ENCODE measurements at places on chromosomes 1 and 21.

DNA sequence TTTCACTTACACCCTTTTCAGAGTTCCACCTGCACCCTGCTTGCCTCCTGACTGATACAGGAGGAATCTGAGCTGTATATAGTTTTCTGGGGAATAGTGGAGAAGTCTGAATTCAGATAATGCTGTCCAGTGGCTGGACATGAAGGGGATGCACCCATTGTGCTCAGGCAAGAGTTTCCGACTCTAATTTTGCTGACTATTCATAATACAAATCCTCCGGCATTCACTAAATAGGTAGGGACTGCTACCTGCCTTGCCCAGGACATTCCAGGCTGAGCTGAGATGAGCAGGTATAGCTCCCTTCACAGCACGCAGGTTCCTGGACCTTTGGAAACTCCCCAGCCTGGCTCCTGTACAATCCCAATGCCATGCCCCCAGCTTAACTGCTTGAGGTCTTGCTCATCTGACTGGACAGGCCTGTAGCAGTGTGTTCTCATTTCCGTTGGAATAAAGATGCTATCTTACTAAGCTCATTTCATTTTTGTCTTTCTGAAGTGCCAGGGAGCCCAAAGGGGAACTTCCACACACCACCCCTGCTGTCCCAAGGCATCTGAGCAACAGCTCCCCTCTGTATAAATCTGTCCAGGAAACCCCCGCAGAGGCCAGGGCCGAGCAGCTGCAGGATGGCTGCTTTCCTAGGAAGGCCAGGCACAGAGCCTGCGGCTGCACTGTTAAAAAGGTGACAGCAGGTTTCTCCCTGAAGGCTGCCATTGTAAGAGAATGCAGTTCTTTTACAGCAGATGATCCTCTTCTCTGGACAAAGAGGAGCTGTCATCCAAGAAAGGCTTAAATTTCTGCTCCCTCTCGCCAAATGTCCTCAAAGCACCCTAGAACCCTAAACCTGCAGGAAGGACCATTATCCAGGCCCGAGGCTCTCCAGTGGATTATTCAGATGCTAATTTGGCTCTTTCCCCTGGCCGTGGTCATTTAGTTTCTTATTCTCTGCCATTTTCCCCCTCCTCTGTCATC lies 21.7 kb upstream of the VASH2 start:
- DNase-seq = no peak

DNA sequence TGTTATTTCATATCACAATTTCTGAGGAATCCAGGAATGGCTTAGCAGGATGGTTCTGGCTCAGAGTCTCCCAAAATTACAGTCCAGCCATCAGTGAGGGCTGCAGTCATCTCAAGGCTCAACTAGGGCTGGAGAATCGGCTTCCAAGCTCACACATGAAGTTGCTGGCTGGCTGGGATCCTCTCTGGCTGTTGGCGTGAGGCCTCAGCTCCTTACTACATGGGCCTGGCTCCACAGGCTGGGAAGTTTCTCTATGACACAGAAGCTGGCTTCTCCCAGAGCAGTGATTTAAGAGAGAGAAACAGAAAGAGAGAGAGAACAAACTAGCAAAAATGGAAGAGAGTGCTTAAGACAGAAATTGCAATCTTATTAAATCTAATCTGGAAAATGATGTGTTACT lies 38.8 kb upstream of the RGS8 start:
- no peak for DNase-seq

- no peak for DNase-seq
Observed at GRCh38 chr1:8712413-8713231, 104.8 kb downstream of the RERE start.

- DNase-seq = no peak
Observed at GRCh38 chr1:201285846-201286245, 2.5 kb downstream of the PKP1 start.

DNA sequence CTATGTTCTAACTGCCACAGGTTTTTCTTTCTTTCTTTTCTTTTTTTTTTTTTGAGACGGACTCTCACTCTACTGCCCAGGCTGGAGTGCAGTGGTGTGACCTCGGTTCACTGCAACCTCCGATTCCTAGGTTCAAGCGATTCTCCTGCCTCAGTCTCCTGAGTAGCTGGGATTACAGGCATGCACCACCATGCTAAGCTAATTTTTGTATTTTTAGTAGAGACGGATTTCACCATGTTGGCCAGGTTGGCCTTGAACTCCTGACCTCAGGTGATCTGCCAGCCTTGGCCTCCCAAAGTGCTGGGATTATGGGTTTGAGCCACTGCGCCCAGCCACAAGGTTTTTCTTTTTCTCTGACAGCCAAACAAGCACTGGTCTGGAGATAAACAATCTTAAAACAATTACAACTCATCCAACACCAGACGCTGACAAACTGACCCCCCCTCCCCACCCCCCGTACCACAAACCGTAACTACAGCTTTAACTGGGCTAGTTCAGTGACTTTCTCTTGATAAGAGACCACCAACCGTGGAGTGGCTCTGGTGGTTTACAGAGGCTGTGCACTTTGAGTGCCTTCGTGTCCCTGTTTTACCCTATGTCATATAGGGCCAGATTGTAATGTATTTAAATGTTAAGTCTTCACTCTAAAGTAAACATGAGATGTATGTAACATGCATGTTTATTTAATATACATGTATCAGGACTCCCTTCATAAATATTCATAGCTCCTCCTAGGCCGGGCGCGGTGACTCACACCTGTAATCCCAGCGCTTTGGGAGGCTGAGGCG lies 19.5 kb upstream of the PUM1 start:
- DNase-seq = no peak

- DNase-seq = no peak
Observed at GRCh38 chr1:94425821-94426484, 7.8 kb downstream of the ABCD3 start.

- DNase-seq = no peak
Observed at GRCh38 chr1:106749491-106749890, 307.0 kb upstream of the PRMT6 start.

DNA sequence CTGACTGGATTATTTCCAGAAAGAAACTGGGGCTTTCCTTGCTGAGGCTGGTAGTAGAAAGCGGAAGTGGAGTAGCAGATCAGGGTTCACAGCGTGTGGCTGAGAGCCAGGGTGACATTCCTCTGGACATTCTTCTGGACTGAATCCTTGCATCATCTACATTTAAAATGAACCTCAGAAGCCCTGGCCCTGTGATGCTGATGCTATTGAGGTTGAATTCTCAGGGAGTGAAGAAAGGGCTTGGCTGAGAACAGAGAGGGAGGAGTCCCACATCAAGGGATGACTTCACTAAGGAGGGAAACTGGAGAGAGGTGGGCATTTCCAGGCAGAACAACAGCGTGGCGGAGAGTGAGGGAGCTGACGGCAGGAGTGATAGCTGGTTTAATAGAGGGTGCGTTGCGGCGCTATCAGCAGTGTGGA lies 102.3 kb upstream of the LMO4 start:
- DNase-seq = no peak

- DNase-seq = no peak
Observed at GRCh38 chr1:41806472-41807155, 112.1 kb downstream of the HIVEP3 start.

DNA sequence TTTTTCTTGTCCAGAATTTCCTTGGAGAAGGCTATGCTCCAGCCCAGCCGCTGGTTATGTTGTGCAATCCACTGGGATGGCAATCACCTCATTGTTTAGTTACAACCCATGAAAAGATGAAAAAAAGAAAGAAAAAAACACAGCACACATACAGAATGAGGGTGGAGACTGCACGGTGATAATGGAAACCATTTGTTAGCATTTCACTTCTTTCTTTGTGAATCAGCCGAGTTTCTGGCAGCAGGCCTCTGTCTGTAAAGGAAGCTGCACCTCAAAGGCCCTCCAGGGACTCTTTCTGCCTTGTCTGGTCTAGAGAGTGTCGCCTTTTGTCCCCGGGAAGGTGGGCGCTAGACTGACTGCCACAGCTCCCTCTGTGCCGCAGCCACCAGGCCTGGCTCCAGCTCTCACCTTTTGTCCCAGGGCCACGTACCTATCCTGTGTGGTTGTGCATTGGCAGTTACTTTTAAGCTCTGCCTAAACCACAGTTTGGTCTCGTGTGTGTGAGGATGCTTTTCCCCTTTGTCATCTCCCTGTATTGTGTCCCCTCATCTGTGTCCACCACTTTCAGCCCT lies 35.6 kb downstream of the NGF start:
- no peak for DNase-seq

- no peak for DNase-seq
Observed at GRCh38 chr1:17914987-17915386, 159.9 kb downstream of the ACTL8 start.

- no peak for DNase-seq
Observed at GRCh38 chr1:88697503-88697902, 13.4 kb downstream of the PKN2 start.

- DNase-seq = no peak
Observed at GRCh38 chr1:15178571-15179484, 25.3 kb downstream of the TMEM51 start.

- no peak for DNase-seq
Observed at GRCh38 chr1:3312898-3313575, 141.4 kb upstream of the ARHGEF16 start.

DNA sequence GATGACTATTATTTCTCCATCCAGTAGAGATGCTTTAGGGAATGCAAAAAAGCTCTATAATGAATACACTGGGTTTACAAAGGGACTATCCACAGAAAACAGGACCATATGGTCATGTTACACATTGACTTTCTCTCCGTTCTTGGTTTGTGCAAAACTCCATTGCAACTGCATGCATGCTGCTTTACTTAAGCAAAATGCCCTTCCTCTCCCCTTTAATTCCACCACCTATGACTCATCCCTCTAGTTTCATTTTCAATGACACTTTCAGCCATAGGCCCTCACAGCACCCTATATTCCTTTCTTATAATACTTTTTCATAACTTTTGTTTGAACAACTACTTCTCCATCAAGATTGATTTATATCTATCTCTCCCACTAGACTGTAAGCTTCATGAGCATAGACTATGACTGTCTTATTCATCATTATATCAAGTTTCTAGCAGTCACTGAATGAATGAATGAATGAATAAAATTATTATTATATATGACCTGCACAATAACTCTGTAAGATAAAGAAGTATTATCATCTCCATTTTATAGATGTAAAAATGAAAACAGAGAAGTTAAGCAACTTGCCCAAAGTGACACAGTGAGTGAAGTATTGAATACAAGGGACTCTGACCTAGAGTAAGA lies 248.9 kb downstream of the PLPP3 start:
- DNase-seq = no peak

- no peak for DNase-seq
Observed at GRCh38 chr1:207321790-207322645, 540 bp downstream of the CD55 start.

DNA sequence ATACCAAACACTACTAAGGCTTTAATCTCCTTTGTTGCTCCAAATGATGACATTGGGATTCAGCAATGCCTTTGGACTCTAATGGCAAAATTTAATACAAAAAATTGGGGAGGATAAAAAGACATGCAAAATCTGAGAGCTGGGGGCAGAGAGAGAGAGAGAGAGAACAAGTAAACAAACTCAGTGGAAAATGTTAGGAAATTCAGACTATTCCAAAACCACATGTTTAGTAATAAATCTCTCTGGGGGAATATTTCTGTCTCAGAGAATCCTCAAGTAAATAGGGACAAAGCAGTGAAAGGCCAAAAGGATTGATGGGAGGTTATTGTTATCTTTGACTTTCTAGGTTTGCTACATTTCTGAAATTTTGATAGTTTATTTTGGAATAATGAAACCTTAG lies 65.7 kb downstream of the PLA2G4A start:
- DNase-seq = no peak

DNA sequence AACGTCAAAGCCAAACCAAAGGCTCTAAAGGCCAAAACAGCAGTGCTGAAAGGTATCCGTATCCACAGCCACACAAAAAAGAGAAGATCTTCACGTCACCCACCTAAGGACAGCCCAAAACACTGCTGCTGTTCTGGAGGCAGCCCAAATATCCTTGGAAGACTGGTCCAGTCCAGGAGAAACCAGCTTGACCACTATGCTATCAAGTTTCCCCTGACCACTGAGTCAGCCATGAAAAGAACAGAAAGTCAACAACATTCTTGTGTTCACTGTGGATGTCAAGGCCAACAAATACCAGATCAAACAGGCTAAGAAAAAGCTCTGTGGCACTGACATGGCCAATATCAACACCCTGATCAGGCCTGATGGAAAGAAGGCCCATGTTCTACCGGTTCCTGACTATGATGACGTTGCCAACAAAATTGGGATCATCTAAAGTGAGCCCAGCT lies 32.1 kb downstream of the ARID4B start:
- DNase-seq = no peak

DNA sequence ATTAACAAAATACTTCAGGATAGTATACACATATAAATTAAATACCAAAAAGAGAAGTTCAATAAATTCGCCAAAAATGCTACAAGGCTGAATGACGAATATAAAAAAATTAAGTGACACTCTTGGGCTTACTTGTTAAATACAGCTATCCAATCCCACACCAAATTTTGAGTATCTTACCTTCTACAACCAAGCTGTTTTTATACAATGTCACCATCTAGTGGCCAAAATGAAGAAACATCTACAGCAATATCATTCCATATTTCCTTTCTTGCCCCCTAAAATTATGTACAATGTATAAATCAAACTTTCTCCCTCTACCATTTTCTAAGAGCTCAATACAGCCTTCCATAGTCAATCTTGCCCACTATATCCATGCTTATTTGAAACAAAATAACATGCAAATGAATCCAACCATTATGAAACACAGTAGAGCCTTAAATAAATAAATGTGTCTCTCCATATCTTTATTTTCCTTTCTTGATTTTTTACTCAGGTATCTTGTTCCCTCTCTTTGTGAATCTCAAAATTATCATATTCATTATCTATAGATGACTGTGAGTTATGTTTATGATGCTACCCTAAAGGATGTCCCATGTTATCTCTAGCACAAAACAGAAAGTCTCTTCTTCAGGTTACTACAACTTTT lies 86.3 kb downstream of the ACBD6 start:
- no peak for DNase-seq

DNA sequence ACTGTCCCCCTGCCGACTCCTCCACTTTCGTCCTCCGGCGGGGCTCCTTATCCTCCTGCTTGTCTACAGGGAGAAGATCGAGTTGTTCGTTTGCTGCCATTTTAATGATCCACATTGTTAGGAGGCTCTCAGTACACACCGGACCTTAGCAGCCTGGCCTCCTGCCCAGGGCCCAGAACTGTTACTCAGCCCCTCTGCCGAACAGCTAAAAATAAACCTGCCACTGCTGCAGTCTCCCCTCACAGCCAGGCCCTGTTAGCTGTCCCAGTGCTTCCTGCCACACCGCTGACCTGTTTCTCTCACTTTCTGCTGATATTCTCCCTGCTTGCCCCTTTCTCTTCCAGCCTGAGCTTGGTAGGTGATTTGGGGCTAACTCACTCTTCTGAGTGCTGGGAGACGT lies 8.3 kb downstream of the MAPKAPK2 start:
- DNase-seq = no peak

GRCh38 chr1:16293538-16293937 lies 56.6 kb upstream of the CPLANE2 start:
- no peak for DNase-seq

GRCh38 chr1:208248307-208248801 lies 4.2 kb upstream of the PLXNA2 start:
- DNase-seq = no peak

- no peak for DNase-seq
Observed at GRCh38 chr21:44329086-44329889, 9.9 kb downstream of the CFAP410 start.
